ENCODE measurements at places on chromosomes 4 and X. TPM values are rescaled to one million over a fixed set of nuclear protein-coding genes. Genes with fewer than 3 reads are reported as not detected.

Gene FGA
- 12,179 TPM for total RNA-seq

Gene CYSLTR1
- total RNA-seq: 0.50 TPM

Gene NBDY
- 0.84 TPM for total RNA-seq

Gene ARMCX2
- 7.5 TPM for total RNA-seq

Gene ADGRG4
- not detected for total RNA-seq

GRCh38 chrX:136765821-136766356 lies 14.8 kb downstream of the ARHGEF6 start:
- no peak for DNase-seq

- DNase-seq: no peak
These were observed 118.0 kb downstream of the SLC4A4 start for GRCh38 chr4:71456841-71457240.

Gene SULT1B1
- 0.28 TPM for total RNA-seq

DNA sequence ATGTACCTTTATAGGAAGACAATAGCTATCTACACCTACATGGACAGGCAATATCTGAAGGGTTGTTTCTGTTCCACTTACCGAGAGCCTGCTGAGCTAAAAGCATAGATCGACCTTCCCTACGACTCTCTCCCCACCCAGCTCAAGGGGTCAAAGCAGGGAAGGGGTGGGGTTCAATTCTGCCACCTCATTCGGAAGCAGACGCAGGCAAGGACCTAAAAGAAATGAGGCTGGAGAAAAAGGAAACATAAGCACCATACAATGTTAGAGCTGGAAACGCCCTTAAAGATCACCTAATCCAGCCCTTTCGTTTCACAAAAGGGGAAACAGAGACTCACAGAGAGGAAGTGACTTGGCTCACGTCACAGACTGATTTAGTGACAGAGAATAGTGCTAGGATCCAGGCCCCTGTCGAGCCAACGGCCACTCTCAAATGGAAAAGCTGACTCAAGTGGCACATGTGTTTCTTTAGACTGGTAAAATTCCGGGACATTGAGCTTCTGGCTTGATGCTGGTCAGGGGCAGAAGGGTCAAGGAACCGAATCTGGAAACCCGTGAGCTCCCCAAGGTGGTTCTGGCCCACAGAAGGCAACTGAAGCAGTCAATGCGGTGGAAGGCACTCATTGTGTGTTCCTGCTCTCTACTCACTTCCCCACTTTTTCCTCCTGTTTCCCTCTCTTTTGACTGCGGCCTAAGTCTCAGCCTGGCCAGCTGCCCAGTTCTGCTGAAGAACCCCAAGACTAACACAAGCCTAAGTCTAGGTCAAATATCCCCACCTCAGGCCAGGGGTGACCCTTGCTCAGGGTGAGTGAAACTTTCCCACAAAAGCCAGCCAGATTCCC lies 7.5 kb downstream of the SEPTIN6 start:
- no peak for DNase-seq

DNA sequence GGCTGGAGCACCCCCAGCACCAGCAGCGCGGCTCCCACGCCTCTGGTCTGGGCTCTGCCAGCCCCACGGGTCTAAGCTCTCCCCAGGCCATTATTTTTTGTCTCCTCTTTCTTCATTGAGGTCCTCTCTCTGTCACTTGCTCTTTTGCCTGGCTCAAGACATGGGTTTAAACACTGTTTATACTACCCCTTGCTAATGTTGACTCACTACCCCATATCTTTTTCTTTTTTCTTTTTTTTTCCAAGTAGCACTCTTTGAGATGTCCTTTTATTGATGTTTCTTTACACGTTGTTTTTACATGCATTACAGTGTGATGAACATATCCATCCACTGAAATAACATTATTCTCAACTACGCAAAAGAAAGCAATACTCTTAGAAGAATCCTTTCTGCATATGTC lies 1.7 kb upstream of the ERVMER34-1 start:
- DNase-seq: no peak

DNA sequence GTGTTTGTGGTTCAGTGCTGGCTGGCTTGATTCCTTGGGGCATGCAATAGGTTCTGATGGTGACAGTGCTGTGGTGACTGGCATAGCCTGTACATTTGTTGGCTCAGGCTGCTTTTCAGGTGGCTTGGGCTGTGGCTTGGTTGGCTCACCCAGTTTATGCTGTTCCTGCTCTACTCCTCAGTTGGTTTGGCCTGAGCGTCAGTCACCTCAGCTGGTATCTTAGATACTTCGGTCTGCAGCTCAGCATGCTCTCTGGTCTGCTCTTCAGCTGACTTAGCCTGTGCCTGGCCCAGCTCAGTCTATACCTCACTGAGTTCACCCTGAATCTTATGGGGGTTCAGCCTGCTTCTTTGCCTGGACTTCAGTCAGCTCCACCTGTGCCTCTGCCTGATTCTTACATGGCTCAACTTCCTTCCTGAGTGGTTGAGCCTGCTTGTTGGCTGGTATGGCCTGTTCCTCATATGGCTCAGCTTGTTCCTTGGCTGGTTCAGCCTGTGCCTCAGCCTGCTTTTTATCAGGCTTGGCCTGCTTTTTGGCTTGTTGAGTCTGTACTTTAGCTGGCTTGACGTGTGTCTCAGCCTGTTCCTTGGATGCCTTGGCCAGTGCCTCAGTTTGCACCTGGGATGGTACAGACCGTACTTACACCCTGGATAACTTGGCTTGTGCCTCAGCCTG lies 170.6 kb downstream of the MSN start:
- no peak for DNase-seq

Gene PCSK1N
- total RNA-seq: 5.4 TPM

Gene OFD1
- total RNA-seq: 10.1 TPM

All from liver (tissue), 10 donors.